HT-29 (cell line): ENCODE measurements at places on chromosomes 3 and 15. TPM values are rescaled to one million over a fixed set of nuclear protein-coding genes. Genes with fewer than 3 reads are reported as not detected.

OIP5 gene
- 40.2 and 46.1 TPM in 2 replicates for total RNA-seq

EIF2A gene
- total RNA-seq, result 94.5 and 104 TPM in 2 replicates

ADGRG7 gene
- 0.08 and 0.13 TPM in 2 replicates for total RNA-seq

GRCh38 chr3:98797905-98798304 lies 34.8 kb downstream of the ST3GAL6 start:
- DNase-seq, result no peak

GRCh38 chr3:29373131-29373680 lies 92.3 kb downstream of the RBMS3 start:
- no peak for DNase-seq

GRCh38 chr3:190746531-190746930 lies 116.0 kb downstream of the GMNC start:
- DNase-seq, result no peak

GRCh38 chr3:196967412-196968232 lies 1.0 kb downstream of the PIGZ start:
- DNase-seq, result no peak

DNA sequence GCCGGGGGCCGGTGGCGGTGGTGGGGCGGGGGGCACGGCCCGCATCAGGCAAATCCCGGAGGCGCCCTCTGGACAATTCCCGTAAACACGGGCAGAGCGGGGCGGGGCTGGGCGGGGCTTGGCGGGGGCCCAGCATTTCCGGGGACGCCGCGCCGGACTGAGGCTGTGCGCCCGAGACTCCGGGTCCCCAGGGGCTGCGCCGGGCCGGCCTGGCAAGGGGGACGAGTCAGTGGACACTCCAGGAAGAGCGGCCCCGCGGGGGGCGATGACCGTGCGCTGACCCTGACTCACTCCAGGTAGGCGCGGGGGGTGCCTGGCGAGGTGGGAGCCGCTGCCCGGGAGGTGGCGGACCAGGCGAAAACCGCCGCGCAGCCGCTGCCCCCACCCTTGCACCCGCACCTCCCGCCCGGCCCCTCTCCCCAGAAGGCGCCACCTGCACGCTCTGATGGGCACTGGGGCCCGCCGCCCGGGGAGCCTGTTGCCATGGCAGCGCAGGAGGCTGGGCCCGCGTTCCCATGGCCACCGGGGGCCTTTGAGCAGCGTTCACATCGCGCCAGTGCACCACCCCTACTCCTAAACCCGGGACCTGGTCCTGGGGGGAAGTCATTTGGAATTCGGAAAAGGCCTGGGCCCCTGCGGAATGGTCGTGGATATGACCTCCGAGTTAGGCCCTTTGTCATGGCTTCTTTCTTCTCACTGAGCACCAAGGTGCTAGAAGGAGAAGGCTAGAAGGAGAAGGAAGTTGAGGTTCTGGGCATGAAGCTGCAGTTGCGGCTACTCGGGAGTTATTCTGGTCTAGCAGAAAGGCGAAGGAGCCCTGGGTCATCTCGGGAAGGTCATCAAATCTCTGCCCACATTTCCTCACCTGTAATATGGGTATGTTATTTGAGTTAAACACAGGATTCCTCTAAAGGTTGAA lies 16.1 kb upstream of the SEMA4B start:
- peak; percentile 91 for DNase-seq

DNA sequence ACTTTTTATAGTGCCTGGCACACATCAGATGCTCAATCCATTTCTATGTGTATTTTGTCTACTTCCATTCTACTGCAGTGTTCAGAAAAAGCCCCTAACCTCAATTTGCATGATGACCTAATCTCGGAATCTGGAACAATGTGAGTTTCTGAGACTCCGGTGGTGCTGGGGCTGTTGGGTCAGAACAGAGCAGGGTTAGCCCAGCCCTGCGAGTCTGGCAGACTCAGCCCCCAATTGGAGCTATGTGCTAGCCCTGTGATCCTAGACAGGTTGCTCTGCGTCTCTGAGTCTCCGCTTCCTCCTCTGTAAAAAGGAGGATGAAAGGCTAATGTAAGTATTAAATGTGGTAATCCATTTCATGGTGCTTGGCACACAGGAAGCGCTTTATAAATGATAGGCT lies 95.0 kb upstream of the ICE2 start:
- DNase-seq, result no peak

DNA sequence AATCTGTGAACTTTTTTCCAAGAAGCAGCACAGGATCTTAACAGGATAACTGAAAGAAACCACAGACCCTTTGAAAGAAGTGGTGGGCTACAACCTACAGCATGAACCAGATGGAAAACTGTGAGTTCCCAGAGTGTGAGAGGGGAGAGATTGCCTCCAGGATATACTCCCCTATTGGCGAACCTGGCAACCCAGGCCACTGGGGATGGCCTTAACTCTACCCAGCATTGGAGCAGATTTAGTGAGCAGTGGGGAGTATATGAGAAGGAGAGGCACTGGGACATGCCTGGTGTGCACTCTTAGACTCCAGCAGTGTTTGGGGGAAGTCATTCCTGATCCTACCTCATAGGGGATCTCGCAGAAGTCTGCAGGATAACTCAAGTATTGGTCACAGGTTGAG lies 201.0 kb upstream of the TP63 start:
- DNase-seq, result no peak

- DNase-seq, result peak; percentile 77
These were observed 141.6 kb upstream of the SLC2A2 start for GRCh38 chr3:171168086-171168485.

DNA sequence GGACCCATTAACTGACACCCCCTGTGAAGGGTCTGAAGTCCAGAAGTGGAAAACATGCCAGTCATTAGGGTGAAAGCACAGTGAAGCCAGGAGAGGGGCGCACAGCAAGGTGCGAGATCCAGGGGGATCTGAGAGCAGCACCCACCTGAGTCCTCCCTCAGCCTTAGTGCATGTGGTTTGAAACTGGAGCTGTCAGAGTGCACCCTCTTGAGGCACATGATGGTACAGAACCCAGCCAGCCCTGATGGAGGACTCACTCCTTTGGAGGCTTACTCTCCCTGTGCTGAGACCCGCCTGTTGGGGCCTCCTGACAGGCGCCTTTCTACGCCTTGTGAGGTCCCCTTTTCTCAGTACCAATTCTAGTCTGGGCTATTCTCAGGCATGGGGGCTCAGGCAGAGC lies 77.8 kb downstream of the IL20RB start:
- peak; percentile 24 for DNase-seq
